ENCODE measurements at places on chromosomes 6 and 20.
A peak's percentile ranks its signal among the peaks of the same experiment; 100 is the strongest.

DNA sequence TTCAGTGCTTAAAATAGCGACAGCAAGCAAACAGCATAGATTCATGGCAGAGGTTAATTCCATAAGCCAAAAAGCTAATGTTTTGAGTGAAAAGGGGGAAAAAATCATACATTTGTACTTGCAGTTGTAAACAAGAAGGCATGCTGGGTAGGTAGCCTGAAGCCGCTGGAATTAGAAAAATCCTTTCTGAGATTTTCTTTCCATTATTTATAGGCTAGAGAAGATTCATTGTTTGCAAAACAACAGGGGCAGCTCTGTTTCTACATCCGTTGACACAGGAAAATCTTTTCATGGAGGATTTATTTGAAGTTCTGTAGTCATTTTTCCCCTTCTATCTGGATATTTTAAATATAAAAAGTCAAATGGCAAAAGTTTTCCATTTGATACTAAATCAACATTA, 843.9 kb downstream of the QKI start:
- DNase-seq, result no peak

- peak; percentile 22 for DNase-seq
Observed at GRCh38 chr6:15413466-15414234, 167.8 kb downstream of the JARID2 start.

- DNase-seq, result no peak
Observed at GRCh38 chr6:6596529-6597328, 8.2 kb downstream of the LY86 start.

GRCh38 chr6:341914-342831, 49.4 kb upstream of the IRF4 start:
- DNase-seq, result no peak

GRCh38 chr6:5754904-5755303, 251.8 kb downstream of the NRN1 start:
- no peak for DNase-seq

GRCh38 chr6:11215773-11216172, 16.7 kb downstream of the NEDD9 start:
- no peak for DNase-seq

- no peak for DNase-seq
Observed at GRCh38 chr20:19129976-19130612, 82.3 kb upstream of the SLC24A3 start.

DNA sequence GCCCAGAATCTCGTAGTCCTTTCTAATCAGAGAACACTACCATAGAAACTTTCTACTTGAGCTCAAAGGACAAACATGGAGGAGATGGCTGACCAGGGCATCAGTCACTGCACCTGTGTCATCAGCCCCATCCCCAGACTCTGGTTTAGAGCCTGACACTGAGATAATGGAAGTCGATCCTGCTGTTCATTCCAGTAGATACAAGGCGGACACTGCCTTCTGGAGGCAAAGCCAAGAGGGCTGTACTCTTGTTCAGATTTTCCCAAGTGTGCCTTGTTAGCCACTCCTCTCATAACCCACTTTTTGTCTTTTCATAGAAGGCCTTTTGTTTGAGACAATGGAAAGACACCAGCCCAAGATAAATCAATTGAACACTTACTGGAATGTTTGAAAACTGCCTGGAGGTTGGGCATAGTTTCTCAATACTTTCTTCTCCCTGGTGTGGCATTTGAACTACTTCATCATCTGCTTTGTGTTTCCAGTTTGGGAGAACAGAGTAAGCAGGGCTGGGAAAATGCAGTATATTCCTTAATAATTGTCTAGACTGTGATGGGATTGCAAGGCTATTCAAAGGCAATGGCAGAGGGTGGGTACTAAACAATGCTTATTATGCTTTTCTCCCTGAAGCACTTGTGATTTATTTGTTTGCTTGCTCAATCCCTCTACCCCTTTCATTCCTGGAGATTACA, 99.7 kb downstream of the CLIC5 start:
- DNase-seq, result no peak

DNA sequence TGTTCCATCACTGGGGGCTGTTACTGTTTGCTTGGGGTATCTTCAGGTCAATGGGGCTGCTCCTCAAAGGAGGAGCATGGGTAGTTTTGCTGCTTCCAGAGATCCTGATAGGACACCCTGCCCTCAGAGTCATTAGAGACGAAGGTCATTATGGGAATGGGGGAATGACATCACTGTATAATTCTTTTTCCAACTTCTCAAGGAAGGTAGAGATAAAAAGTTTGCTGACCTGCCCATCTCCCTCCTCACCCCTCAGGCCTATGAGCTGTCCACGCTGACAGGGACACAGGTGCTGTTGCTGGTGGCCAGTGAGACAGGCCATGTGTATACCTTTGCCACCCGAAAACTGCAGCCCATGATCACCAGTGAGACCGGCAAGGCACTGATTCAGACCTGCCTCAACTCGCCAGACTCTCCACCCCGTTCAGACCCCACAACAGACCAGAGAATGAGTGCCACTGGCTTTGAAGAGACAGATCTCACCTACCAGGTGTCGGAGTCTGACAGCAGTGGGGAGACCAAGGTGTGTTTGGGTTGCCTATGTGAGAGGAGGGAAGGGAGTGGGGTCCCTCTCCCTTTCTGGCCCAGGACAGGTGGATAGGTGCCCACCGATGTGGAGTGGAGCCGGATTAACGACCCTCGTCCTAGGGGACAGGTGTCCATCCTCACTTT, 2.7 kb downstream of the SRF start:
- DNase-seq, result no peak

GRCh38 chr6:79756496-79756895, 125.4 kb downstream of the SH3BGRL2 start:
- DNase-seq, result no peak

DNA sequence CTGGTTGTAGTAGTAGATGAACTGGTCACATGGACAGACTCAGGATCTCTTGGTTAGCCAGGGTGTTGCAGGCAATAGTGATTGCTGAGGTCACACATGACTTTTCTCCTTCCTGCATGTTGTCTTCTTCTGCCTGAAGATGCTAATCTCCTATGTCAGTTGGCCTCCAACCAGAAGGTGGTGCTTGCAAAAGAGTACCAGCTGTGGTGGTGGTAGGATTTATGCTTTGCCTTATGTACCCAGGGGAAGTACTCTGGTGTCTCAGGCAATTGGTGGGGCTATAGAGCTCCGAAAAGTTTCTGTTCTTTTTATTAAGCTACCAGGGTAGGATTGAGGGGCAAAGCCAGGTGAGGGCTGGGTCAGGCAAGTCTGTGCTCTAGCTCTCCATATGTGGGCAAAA, 98.5 kb downstream of the CARMIL1 start:
- no peak for DNase-seq

GRCh38 chr6:110484321-110484720, 7.9 kb upstream of the SLC22A16 start:
- DNase-seq, result peak; percentile 39

GRCh38 chr20:37375227-37375626, 29.3 kb downstream of the SRC start:
- DNase-seq, result no peak

DNA sequence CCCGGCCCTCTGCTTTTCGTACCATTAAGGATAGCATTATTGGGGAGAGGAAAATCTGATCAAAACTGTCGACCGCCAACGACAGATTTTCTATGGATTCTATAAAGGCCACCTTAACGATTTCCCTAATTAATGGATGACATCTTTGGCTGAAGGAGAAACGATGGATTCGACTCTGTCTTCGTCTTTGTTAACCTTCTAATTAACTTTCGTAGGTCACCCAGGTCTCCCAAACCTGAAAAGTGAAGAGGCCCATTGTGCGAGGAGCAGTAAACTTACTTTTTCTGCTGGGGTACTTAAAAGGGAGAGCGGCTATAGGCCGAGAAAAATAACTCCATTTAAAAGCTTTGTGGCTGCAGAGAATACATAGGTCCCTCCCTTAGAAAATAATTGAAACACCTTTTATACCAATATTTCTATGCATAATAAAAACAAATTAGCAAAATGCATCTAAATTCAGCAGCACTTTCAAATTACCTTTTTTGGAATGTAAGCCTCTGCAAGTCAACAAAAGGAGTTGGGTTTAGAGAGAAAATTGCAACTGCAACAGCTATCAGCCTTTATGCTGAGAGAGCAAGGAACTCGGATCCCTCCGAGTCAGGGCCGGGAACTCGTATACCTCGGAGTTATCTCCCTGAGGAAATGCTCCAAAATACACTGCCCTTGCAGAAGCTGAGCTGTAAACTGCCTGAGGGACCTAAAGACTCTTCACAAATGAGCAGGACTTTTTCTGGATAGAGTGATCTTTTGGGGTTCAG, 31.4 kb upstream of the NR2E1 start:
- no peak for DNase-seq
